ENCODE measurements at places on chromosomes 3 and 15.

- DNase-seq = no peak
These were observed 1.2 kb upstream of the UBP1 start for GRCh38 chr3:33441225-33441976.

DNA sequence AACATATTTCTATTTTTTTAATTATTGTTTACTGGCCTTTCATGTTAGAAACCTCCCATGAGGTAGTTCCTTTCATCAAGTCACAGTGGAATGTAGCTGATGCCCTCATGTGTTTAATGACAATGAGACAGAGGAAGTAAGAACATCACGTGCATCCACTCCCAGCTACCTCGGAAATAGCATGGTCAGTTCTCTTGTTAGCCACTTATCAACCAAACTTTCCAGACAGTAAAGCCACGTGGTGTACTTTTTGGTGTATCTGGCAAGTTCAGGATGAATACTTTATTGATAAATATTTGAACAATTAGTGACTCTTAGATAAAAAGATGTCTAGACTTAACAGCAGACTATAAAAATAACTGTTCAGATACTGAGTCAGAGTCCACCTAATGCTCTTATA lies 781.7 kb downstream of the MECOM start:
- no peak for DNase-seq

GRCh38 chr3:130316169-130316568 lies 29.3 kb upstream of the COL6A5 start:
- no peak for DNase-seq

DNA sequence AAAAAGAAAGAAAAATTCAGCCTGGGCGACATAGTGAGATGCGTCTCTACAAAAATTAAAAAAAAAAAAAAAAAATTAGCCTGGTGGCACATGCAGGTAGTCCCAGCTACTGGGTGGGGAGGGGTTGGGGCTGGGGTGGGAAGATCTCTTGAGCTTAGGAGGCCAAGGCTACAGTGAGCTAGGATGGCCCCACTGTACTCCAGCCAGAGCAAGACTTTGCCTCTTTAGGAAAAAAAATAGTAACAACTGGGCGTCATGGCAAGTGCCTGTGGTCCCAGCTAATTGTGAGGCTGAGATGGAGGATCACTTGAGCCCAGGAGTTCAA lies 23.9 kb upstream of the PPP4R2 start:
- no peak for DNase-seq

DNA sequence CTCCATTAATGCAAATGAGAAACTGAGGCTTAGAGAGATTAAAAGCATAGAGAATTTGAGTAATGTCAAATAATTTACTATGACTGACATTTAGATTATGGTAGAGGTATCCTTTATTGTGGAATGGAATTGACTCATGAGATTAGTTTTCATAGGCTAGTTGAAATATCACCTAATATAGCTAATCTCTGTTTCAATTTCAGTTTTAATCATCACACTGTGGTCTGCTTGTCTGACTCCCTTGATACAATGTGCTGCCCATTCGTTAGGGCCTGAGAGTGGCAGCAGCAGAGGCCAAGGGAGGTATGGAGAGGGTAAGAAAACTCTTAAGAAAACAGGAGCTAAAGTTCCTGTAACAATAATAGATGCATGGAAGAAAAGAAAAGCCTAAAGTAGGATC lies 13.2 kb upstream of the ZBTB20 start:
- no peak for DNase-seq

GRCh38 chr3:42658091-42658770 lies 4.7 kb downstream of the ZBTB47 start:
- DNase-seq = no peak

- DNase-seq = no peak
These were observed 29.9 kb downstream of the ACP3 start for GRCh38 chr3:132346841-132347736.

DNA sequence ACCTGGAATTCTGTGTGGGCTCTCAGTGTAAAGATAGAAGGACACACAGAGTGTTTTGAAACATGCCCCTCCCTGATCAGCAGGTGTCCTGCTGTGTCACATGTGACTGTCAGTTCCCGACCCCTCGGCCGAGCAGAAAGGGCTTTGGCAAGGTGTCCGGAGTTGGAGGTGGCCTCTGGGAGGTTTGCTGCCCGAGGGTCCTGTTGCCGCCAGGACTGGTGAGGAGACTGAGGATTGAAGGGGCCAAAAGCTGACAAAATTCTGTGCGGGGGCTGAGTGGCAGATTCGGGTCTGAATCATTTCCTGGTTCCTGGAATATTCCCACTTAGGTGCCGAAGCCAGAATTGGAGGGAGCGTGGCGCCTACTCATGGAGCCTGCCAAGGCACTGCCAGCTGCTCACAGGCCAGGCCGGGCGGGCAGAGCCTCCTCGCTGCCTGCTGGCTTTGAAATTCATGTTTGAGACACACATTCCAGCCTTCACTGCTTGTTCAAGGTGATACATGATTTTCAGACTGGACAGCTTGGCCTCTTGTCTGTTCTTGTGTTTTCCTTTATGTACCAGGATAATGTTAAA lies 83.8 kb downstream of the APBA2 start:
- no peak for DNase-seq

- no peak for DNase-seq
These were observed 70.2 kb downstream of the LRRC28 start for GRCh38 chr15:99321468-99321867.

GRCh38 chr3:191329654-191330529 lies at the start of gene UTS2B:
Gene UTS2B, minus strand, starts transcription at chr3:191330526. Its CDS starts 48,337 bp downstream, at chr3:191282189.
- no peak for DNase-seq

- no peak for DNase-seq
These were observed 73.3 kb downstream of the FNDC3B start for GRCh38 chr3:172112734-172113120.

GRCh38 chr3:156036258-156037053 lies 83.9 kb upstream of the KCNAB1 start:
- DNase-seq = no peak

GRCh38 chr3:24254649-24255048 lies 240.0 kb downstream of the THRB start:
- no peak for DNase-seq

DNA sequence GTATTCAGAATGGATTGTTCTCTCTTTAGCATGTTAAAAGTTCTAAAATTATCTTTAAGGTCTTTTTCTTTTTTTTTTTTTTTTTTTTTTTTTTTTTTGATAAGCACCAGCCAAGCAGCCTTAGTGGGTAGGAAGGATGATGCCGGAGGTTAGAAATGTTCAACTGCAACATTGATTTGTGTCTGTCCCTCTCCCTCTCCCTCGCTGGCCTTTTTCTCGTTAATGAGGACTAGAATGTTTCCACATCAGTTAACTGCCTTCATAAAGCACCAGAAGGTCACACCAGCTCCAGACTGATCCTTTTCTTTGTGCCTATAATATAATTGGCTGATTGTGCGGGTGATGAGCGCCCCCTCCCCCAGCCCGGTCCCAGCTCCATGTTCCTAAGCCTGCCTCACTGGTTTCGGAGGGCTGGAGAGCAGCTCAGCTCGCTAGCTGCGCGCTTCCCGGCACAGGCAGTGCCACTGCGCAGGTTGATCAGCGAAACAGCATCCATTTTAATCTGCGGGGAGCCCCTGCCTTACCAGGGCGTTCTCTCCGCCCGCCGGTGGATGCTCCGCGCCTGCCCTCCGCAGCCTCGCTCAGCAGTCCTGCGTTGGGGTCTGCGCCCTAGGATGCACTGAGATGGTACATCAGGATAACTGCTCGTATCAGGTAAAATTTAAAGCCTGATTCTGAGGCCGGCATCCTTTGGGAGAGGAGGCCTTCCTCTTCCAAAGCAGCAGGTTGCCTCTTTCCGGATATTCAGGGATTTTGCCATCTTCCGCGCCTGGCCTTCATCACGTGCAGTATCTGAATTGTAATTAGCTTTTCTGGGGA lies 148.9 kb upstream of the IL12A start:
- no peak for DNase-seq

GRCh38 chr3:48247401-48247811 lies 6.5 kb downstream of the ZNF589 start:
- no peak for DNase-seq

DNA sequence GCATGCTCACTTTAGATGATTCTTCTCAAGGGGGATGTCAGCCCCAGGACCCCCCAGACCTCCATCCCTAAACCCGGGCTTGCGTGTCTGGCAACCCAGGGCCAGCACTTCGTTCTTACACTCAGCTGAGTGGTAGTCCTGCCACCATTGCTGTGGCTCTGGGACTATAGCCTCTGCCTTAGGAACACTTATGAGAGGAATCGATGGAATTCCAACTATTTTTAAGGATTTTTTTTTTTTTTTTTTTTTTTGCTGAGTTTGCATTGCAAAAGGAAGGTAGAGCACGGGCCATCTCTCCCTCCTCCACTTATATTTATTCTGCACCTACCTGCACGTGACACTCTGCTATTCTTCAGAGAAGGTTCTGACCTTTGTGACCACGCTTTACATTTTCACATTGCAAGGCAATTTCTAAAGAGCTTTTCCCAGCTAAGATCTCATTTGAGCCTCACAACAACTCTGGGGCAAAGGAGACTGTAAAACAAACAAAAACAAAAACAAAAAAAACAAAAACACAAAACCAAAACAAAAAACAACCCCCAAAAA lies 113.9 kb downstream of the LPP start:
- no peak for DNase-seq

GRCh38 chr3:159938714-159939113 lies 49.9 kb upstream of the IL12A start:
- DNase-seq = no peak

DNA sequence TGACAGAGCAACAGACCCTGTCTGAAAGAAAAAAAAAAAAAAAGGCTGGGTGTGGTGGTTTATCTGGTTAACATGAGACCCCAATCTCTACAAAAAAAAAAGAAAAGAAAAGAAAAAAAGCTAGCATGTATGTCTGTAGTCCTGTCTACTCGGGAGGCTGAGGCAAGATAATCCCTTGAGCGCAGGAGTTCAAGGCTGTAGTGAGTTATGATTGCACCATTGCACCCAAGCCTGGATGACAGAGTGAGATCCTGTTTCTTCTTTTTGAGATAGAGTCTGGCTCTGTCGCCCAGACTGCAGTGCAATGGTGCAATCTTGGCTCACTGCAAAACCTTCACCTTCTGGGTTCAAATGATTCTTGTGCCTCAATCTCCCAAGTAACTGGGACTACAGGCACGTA lies 8.4 kb upstream of the DHX30 start:
- DNase-seq = no peak

DNA sequence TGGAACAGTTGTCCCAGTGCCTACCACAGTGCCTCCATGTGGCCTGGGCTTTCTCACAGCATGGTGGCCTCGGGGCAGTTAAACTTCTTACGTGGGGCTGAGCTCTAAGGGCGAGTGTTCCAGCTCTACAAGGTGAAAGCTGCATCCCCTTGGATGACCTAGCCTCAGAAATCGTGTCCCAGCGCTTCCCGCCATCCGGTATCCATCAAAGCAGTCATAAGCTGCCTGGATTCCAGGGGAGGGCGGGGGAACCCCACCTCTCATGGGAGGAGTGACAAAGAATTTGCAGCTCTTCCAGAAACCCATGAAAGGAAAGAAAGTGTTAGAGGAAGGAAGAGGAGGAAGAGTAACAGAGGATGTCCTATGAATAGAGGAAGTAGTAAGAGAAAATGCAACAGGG lies 45.8 kb upstream of the CCDC174 start:
- DNase-seq = no peak

GRCh38 chr15:78536134-78536533 lies 4.1 kb upstream of the PSMA4 start:
- DNase-seq = no peak

- no peak for DNase-seq
These were observed 54.5 kb upstream of the TBL1XR1 start for GRCh38 chr3:177251755-177252154.

- DNase-seq = no peak
These were observed 14.4 kb upstream of the STARD5 start for GRCh38 chr15:81338170-81339007.

GRCh38 chr15:89003865-89004725 lies 84.2 kb upstream of the ABHD2 start:
- DNase-seq = no peak

DNA sequence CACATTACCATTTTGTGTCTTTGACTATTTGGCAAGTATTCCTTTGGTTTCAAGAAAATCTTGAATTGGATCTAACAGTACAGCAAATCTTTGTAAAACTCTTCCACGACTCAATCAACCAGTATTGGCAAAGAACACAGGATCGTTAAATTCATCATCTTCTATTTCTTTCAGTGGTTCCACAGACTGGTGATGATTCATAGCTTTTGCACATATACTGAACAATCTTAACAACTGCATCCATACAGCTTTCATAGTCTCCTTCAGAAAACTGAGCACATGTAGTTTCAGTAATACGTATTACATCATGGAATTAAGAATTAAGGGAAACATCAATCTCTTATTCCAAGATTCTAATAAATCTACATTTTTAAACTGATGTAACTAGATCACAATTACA lies 91.6 kb upstream of the LIPC start:
- DNase-seq = no peak

DNA sequence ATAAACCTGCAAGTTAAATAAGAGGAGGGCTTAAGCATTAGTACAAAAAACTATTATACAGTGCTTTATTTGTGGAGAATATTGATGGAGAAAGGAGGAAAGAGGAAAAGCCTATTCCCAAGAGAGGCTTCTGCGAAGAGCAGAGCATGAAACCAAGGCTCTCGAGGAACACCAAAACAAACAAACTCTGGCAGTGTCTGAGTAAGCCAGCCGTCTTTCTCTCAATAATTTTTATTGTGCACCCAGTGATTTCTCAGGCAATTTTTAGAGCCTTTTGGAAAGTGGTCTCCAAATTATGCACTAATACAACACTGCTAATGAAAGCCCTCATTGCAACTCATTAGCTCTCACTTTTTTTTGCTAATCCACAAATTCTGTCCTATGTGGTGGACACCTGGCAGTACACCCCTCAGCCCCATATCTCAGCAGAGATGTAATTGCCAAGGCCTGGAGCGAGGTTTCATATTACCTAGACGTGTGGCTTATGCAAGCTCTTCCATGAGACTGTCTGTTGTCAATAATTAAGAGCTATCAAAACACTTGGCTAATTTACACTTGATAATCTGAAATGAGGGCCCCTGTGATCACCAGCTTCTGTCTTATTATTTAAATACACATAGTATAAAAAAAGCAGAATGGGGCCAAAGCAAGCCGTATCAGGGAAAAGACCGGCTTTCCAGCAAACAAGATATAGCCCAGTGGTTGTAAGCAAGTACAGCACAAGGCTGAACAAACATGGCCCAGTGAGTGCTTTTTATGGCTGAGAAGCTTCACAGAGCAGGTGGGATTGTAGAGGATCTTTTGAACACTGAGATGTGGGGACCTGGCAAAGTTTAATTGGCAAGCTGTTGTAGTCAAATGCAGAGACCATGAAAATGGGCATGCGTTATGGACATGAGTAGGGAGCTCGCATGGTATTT lies 216.9 kb downstream of the ROBO2 start:
- DNase-seq = no peak

GRCh38 chr15:48096813-48097212 lies 24.0 kb upstream of the SLC24A5 start:
- DNase-seq = no peak

GRCh38 chr15:31127596-31128261 lies 26.2 kb upstream of the TRPM1 start:
- DNase-seq = no peak

- DNase-seq = no peak
These were observed 50.8 kb downstream of the LYSMD4 start for GRCh38 chr15:99682455-99682854.

GRCh38 chr3:143002083-143002712 lies 828 bp downstream of the U2SURP start:
- no peak for DNase-seq
